Lung (tissue), 17 donors: ENCODE measurements at places on chromosomes 1 and 21. TPM values are rescaled to one million over a fixed set of nuclear protein-coding genes. Genes with fewer than 3 reads are reported as not detected.

The MIXL1 gene
- polyA plus RNA-seq: not detected

The KRTAP12-2 gene
- polyA plus RNA-seq: not detected

The CBR3 gene
- polyA plus RNA-seq: 4.2 TPM

The RGS16 gene
- polyA plus RNA-seq: 16.4 TPM

The BMP8B gene
- polyA plus RNA-seq: 0.77 TPM

The DMRTA2 gene
- polyA plus RNA-seq: not detected

The KIRREL1 gene
- polyA plus RNA-seq: 19.2 TPM

The FBXO44 gene
- polyA plus RNA-seq: 10.6 TPM

The IL10 gene
- polyA plus RNA-seq: 37.3 TPM

The MCOLN2 gene
- 4.2 TPM for polyA plus RNA-seq
